ENCODE measurements at places on chromosomes 3 and 15.

GRCh38 chr15:68055224-68055705 lies 1.1 kb downstream of the PIAS1 start:
- DNase-seq: no peak

DNA sequence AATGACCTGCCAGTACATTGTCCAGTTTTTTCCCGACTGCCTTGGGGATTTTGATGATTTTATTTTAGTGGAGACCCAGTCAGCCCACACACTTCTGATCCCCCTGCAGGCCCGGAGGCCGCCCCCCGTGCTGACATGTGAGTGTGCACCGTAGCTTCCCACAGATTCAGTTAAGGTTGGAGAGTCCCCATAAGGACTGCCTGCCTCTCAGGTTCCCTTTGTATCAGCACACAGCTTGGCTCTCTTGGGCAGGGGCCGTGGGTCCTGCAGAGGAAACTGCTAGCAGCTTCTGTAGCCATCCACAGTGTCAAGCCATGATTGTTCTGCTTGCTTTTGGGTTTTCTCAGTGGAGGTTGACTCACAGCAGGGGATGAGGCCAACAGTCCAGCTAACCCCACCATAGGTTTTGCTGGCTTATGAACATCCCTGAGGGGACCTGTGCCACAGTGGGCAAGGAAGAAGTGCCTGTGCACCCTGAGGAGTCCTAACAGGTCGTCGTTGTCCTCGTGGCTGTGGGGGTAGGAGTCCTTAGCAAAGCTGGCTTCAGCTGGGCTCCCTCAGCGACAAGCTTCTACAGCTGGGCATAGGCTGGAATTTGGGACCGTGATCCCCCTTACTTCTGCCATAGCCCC lies 46.4 kb downstream of the DLEC1 start:
- DNase-seq: no peak

DNA sequence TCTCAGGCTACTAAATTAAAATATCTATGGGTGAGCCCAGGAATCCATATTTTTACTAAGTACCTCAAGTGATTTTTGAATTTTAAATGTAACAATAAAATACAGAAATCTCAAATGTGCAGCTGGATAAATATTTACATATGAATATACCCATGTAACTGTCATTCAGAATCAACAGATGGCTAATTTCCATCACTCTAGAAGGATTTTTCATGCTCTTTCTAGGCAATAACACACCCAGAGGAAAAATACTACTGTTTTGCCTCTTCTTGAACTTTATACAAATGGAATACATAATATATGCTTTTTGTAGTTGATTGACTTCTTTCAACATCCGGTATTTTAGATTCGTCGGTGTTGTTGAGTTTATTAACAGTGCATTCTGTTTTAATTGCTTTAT lies 601.3 kb upstream of the NECTIN3 start:
- DNase-seq: no peak

DNA sequence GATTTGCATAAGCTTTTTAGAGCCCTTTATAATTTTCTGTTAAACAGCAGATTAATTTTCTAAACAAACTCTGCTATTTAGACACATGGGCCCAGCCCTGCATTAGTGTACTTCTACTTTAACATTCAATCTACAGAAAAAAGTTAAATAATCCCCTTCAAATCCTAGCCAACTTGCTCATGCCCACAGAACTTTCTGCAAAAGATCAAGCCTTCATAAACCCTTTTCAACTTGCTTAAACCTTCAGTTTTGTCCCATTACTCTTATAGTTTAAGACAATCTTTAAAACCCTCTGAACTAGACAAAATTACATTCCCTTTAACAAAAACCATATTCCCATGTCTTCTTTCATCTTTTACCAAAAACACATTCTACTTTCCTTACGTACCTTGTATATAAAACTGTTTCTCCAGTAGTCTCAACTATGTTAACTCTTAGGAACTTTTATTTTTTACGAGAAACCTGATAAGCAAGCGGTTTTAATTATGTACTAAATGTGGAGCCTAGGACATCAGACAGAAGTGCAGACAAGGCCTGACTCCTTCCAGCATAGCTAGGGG lies 25.2 kb upstream of the ADGRG7 start:
- no peak for DNase-seq

- DNase-seq: no peak
Observed at GRCh38 chr15:35980719-35981118, 434.8 kb upstream of the DPH6 start.

- no peak for DNase-seq
Observed at GRCh38 chr3:174951034-174951433, 91.9 kb downstream of the NAALADL2 start.

DNA sequence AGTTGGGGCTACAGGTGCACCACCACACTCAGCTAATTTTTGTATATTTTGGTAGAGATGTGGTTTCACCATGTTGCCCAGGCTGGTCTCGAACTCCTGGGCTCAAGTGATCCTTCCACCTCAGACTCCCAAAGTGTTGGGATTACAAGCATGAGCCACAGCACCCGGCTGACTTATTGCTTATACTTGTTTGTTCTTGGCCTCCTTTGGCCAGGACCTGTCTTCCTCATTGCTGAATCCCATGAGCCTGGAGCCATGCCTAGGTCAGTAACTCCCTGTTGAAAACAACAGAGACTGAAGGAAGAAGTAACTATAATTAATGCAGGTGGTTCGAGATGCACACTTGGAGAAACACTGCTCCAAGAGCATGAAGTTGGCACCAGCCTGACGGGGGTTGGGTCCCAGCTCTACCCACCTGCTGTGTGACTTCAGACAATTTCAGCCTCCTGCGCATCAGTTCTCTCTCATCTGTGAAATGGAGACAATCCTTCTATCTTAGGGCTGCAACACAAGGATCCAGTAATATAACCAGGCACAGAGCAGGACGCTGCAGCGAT lies 38.9 kb downstream of the CPN2 start:
- DNase-seq: no peak

DNA sequence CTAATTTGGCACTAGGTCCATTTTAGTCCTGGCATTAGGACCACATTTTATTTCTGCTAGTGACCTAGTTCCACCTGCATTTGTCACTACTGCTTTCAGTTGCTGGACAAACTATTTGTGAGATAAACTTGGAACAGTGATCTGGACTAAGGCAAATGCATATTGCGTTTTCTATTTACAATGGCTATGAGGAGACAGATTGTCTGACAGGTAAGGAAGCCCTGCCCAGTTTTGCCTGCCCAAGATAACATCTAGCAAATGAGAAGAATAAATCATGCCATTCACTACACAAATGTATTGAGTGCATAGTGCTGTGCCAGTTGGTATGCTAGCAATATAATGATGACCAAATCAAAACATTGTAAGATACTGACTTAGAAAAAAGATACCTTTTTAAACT lies 245.7 kb downstream of the GRM7 start:
- DNase-seq: no peak

- no peak for DNase-seq
Observed at GRCh38 chr15:78930577-78931388, 14.1 kb downstream of the CTSH start.

GRCh38 chr3:177131927-177132636 lies 65.2 kb downstream of the TBL1XR1 start:
- no peak for DNase-seq

DNA sequence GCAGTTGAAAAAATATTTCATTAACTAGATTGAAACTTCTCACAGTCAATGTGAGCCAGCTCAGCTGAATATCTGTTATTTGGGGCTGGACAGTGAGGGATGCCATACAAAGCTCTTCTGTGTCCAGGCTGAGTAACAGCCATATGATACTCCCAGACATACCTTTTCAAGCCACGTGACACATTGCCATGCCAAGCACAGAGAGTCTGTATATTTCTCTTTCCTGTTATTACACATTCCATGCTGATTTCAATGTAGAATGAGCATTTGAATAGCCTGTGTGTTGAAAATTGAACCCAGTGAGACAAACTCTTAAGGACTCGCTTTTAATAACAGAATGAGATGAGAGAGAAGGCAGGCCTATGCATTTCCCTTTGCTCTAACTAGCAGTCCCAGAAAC lies 334.7 kb upstream of the RASGRP1 start:
- no peak for DNase-seq

GRCh38 chr3:193962986-193963685 lies 172.8 kb upstream of the HES1 start:
- DNase-seq: no peak

- no peak for DNase-seq
Observed at GRCh38 chr3:46024131-46024530, 3.2 kb downstream of the XCR1 start.

GRCh38 chr15:55884223-55884622 lies 109.2 kb downstream of the NEDD4 start:
- no peak for DNase-seq

GRCh38 chr15:80638553-80639167 lies 56.5 kb upstream of the ABHD17C start:
- DNase-seq: no peak

DNA sequence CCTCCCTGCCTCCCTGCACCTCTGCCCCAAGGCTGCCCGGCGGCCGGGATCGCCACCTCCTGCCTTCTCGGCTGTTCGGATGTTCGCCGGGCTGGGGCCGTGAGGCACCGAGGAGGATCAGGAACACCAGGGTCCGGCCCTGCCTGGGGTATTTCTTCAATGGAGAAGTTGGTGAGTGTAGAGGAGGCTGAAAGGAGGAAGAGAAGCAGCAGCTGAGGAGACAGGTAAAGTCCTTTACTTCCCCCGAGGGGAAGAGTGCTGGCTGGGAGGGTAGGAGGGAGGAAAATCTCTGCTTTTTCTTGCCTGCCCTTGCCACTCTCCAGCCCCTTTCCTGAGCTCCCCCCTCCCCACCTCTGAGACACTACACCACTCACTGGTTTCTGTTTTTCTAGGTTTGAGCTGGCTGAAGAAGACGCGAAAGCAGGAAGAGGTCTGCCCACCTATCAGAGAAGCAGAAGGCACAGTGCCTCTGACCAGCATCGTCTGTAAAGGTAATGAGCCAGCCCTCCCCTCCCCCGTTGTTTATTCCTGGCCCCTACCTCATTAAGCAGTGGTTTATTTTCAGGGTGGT lies 519 bp downstream of the ASB7 start:
- DNase-seq: no peak

DNA sequence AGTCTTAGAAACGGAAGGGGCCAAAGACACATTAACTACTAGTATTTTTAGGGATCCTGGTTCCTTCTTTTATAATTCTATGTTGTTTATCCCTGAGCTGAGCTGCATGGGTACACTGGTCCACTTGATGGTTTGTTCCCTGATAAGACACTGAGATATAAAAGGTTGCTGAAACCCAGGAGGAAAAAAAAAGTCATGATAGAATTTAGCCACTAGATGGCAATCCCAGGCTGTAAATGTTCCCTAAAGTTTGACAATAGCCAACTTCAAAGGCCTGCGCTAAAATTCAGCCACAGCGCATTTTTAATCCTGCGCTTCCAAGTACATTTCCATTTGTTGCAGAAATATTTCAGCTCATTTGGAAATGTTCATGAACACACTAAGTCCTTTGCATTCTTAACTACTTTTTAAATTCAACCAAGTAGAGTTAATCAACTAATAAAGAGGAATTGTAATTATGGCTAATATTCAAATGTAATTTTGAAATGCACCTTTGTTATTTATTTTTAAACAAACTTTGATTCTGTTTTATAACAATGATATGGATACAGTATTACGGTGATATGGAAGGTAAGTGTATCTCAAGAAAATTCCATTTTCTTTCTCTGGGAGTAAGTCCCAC lies 249.3 kb upstream of the FEZF2 start:
- DNase-seq: no peak

GRCh38 chr3:38843898-38844297 lies 27.9 kb upstream of the SCN10A start:
- DNase-seq: no peak

- DNase-seq: no peak
Observed at GRCh38 chr3:142963234-142963515, 299 bp downstream of the PAQR9 start.

DNA sequence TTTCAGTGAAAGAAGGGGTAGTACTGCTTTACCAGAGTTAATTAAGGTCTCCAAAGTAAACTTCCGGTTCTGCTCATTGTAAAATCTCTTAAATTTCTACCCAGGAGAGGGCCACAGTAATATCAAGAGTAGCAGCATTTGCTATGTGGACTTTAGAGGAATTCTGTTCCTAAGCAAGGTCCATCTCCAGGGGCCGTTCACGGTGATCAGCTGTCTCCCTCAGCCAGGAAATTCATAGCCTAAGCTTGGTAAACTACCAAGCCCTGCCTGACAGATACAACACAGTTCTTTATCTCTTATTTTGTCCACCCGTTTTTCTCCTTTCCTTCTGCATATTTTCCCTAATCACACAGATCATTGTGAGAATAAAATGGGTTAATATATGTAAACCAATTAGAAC lies 2.3 kb downstream of the DUT start:
- no peak for DNase-seq

- DNase-seq: no peak
Observed at GRCh38 chr3:14897266-14897665, 50.1 kb upstream of the NR2C2 start.

- no peak for DNase-seq
Observed at GRCh38 chr3:62011666-62012065, 361.7 kb downstream of the FEZF2 start.

DNA sequence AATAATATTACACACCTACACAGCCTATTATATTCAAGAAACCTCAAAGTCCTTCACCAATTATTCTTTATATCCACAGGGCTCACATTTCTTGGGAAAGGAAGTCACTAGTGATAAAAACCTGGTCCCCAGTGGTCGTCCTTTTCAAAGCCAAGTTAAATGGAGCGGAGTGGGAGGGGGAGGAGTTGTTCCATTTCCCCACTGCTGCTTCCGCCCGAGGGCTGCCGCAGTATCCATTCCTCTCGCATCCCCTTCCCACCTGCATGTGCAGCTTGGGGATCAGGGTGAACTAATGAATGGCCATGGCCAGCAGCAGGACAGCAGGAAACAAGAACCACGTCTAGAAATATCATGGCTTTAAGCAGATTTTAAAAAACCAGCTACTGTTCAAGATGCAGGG lies 76.4 kb upstream of the SEMA6D start:
- no peak for DNase-seq

All from GOT3 (cell line).